ENCODE measurements at places on chromosomes 16 and 17.
A peak's percentile ranks its signal among the peaks of the same experiment; 100 is the strongest.

- DNase-seq: no peak
These were observed 9.7 kb downstream of the VASN start for GRCh38 chr16:4381072-4381934.

- DNase-seq: peak; percentile 36
These were observed 65.2 kb downstream of the ARSG start for GRCh38 chr17:68356520-68356919.

DNA sequence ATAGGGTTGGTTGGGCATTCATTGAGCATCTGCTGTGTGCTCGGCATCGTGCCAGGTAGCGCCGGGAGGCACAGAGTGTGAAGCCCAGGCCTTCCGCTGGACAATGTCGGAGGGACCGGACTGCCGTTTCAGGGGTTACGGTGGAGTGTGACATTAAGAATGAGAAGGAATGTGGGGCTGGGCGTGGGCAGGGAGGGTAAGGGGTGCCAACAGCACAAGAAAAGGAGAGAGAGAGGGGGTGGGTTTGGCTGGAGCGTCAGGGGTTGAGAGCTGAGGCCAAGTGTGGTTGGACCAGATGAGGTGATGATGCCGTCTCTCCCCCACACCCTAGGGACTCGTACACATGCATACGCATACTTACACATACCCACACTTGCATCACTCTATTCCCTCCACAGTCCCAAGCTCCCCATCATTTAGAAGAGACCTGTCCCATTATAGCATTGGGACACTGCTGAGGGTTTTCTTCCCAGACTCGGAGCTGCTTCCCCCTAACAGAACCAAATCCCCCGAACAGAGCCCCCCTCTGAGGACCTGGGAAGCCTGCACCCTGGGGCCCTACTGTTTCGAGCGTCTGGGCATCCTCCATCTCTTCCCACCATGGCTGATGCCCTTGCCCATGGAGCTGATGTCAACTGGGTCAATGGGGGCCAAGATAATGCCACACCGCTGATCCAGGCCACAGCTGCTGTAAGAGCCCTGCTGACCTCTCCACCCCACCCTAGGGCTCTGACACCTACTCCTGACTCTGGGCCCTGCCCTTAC is 3.3 kb upstream of the KCTD11 start:
- no peak for DNase-seq

DNA sequence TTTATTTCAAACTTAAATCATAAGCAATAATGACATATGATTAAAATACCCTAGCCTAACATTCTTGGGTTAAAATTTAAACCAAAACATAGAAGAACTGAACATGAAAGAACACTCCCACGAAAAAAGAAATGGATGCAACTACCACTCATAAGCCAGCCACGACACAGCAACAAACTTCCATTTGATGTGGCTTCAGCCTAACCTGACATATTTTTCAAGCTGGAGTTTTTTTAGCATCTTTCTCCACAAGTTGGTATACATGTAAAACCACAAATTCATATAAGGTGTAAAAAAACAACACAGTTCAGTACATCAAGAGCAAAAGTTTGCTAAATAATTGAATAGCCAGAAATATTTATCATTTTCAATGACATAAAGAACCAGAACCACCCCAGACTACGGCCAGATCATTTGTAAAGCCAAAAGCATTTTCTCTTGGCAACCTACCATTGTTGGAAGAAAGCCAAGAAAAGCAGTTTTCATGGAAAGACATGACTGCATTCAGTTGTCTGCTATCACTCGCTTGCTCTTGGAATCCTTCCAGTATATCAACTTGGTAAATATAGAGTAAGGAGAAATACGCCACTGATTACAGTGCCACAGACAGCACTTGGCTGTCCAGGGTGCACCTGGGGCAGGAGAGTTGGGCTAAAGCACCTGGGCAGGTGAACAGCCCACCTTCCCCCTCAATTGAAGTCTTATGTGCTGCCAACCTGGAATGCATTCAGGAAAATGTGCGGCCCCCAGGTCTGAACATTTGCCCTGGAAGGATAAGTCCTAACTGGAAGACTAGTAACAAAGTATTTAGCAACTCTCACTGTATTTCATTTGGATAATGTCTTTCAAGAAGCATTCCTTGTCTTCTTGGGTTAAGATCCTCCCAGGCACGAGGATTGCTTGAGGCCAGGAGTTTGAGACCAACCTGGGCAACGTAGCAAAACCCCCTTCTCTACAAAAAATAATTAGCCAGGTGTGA is 60.5 kb downstream of the CREBBP start:
- DNase-seq: no peak

DNA sequence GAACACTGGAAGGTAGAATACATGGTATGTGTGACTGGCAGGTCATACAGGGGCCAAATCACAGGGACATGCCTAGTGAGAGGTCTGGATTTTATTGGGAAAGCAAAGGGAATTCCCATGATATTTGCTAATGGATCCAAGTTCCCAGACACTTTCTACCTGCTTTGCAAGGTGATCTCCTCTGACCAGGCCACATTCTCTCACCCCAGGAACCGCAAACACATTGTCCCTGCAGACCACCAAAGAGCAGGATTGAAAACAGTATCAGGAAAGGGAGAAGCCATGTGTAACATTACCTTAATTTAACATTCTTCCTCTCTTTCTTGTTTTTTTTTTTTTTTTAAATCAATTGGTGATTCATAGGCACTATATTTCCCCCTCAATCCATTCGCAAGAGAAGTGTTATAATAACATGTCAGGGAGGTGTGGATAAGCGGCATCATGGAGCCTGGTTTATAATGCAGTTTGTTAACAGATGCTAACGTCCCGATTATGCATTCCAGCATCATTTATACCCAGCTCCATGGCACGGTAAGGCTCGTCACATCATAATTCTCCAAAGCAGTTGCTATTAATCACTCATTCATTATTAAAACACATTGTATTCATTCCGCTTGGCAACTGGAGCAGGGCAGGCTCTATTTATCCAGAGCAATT is 155.1 kb upstream of the CCL2 start:
- no peak for DNase-seq

- DNase-seq: no peak
These were observed 9.1 kb upstream of the MMD start for GRCh38 chr17:55430541-55431288.

DNA sequence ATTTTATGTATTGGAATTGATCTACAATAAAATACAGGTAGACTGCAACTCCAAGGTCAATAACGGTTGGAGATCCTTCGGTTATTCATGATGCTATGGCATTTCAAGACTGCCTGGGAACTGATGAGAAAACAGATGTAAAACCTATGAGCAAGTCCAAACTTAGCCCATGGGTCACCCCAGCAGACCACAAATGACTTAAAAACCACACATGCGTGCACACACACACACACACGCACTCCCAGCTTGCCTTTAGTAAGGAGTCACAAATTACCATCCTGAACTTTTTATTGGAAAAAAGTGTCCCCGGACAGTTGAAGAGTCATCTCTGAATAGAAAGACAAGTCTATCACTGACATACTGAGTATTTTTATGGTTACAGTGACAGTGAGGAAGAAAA is 26.7 kb downstream of the TRIM25 start:
- no peak for DNase-seq
